NCI-H1436 (cell line): ENCODE measurements at places on chromosomes 2 and 18.

DNA sequence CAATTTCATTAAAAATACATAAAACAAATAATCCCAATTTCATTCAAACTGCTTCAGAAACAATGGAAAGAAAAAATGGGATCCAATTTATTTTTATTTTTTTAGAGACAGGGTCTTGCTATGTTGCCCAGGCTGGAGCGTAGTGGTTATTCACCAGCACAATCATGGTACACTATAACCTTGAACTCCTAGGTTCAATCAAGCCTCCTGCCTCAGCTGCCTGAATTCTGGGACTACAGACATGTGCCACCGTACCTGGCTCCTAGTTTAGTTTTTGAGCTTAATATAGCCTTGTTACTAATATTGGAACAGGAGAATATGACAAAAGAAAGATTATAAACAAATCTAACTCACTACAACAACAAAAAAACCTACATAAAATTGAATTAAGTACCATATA lies 34.2 kb downstream of the SAP130 start:
- no peak for DNase-seq

GRCh38 chr18:43303376-43303775 lies 26.1 kb upstream of the SYT4 start:
- DNase-seq, result no peak

DNA sequence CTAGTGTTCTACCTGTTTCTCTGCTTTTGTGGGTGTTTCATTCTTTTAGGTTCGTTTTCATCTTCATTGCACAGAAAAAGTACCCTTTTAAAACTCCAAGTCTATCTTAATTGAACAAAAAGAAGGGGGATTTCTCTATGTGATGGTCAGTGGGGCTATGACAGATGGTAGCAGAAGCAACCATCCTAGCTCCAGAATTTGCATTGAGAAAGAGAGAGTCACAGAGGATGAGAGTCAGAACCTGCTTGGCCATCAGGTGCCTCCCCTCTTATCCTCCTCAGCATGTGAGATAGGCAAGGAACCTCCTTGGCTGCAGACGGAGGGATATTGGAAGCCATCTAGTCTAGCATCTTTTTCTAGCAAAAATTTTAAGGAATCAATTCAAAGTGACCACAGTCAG lies 398.0 kb upstream of the DCC start:
- DNase-seq, result no peak

- no peak for DNase-seq
Measured at GRCh38 chr18:48629730-48630324, 91.0 kb downstream of the CTIF start.

DNA sequence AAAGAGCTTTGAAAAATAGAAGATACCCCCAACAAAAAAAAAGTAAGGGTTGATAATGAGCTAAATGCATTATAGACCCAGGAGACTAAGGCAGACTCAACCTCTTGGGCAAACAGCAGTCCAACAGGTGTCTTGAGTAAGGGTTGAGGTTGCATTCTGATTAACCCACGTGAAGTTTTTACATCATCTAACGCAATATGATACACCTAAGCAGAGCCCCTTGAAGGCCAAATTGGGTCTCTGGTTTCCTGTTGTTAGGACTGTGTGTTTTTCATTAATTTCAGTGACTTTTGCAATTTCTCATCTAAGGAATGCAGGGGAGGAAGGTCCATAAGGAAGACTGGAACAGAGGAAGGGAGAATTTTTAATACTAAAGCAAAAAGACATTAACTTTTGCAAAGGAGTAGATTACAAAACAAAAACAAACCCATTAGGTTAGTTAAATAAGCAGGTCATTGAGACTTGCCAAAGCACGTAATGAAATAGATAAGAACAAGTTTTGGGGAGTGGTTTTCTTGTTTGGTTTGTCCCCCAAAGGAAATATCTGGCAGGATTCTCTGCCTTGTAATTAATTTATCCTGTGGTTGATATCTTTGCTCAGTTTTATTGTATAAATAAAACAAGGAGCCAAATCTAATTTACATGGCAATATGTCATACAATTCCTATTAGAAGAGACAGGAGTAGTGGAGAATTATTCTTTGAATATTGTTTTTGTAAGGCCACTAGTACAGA lies 244.3 kb downstream of the ETAA1 start:
- DNase-seq, result peak; percentile 2

DNA sequence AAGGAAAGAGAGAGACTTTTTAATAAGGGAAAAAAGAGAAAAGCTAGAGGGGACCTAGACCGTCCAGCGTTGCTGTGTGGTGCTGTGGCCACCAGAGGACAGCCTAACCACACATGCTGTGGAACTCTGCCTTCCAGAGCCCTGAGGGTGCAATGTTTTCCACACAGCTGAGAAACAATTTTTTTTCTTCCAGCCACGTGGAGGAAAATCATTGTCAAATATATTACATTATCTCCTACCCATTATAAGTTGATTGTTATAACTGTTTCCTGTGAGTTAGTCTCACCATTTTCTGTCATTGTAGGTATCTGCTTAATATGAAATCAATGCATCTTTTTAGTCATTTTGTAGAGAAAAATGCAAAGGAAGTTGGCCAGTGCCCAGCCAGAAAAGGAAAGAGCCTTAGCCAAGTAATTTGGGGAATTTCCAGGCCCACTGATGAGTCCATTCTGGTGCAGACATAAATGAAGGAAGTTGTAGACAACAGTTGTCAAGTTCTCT lies 5.9 kb upstream of the MRPL19 start:
- peak; percentile 4 for DNase-seq

GRCh38 chr2:189060096-189060642 lies 86.0 kb downstream of the COL3A1 start:
- DNase-seq, result no peak

DNA sequence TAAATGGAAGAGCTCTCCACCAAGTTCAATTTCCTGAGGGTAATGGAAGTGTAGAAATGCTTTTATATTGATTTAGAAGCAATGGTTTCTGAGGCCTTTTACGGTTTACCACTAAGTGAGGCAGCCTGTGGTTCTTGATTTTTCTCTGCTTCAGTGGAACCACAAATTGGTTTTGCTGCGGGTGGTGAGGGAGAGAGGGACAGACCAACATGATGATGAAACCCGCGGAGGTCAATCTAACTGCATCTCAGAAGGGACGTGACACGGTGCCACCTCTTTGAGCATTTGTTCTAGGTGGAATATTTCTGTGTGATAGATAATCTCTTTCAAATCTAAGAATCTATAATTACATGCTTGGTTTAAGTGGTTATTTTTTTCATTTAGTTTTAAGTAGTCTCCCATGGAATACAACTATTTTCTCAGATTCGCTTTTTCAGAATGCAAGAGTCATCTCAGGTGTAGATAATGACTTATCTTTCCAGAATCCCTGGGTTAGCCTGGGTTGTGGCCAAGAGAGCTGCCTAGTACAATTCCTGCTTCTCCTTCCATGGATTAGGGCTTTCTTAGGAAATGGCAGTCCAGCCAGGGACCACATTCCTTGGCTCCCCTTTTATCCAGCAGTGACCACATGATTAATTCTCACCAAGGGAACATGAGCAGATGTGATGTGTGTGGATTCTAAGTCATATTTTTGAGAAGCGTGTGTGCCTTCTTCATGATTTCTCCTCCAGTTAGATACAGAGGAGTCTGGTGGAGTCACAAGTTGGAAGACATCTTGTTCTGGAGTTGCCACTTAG lies 52.5 kb downstream of the KCNE4 start:
- DNase-seq, result no peak

- DNase-seq, result no peak
Measured at GRCh38 chr2:164046040-164046439, 310.2 kb upstream of the FIGN start.

DNA sequence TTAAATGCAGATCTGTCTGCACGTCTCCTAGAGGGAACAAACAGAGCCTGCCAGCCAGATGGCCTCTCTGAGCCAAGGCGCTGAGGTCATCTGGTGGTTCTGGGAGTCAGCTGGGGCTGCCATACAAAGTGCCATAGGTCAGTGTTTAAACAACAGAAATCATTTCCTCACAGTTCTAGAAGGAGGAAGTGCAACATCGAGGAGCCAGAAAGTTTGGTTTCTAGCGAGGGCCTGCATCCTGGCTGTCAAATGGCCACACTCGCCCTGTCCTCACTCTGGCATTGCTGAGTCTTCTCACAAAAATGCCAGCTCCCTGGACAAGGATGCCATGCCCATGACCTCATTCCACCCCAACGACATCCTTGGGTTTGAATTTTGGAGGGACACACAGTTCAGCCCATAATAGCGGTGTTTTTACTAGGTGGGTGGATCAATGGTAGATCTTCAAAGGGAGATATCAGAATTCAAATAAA lies 59.6 kb downstream of the MYT1L start:
- no peak for DNase-seq

DNA sequence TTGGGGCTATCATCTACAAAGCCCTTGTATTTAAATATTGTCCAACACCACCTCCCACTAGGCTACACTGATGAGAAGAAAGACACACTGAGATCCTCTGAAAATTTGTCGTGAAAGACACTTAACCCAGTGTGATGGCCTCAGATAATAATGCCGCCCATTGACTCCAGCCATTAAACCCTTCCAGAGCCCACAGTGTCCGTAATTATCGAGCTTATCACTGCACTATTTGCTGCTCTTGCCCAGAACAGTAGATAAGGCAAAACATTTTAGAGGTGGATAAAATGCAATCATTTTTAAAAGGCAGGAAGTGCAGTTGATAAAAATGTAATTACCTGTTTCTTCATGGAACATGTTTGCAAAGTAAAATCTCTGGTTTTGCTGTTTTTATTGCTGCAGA lies 121.3 kb upstream of the DDX18 start:
- DNase-seq, result no peak

- DNase-seq, result no peak
Measured at GRCh38 chr18:59874166-59874565, 25.6 kb upstream of the PMAIP1 start.

- DNase-seq, result no peak
Measured at GRCh38 chr2:215397632-215398341, 38.1 kb downstream of the FN1 start.

- no peak for DNase-seq
Measured at GRCh38 chr2:106562268-106563186, 75.4 kb downstream of the CD8B2 start.

DNA sequence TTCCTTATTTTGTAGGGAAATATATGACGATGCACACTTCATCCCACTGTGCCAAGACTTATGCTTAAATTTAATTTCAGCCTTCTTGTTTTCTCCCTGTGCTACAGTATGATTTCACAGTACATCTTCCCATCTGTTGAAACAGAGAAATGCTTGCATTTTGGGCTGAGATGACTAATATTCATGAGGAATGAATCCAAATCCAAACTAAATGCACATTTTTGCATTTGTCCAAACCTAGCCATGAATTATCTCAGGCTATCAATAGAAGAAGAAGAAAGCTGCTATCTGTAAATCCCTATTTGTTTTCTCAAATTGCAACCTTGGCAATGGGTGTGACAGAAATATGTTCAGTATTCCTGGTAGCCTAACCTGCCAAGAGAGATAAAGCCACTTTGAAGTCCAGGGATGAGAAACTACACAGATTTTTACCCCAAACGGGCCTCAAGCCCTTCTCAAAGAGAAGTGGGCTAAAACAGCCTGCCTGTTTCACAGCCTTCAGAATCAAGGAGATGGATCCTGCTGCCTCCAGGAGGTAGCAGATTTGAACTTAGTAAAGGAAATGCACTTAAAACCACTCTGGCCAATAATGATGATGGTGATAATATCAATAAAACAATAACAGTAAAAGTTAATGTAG lies 306.9 kb upstream of the NT5C1B start:
- DNase-seq, result no peak

DNA sequence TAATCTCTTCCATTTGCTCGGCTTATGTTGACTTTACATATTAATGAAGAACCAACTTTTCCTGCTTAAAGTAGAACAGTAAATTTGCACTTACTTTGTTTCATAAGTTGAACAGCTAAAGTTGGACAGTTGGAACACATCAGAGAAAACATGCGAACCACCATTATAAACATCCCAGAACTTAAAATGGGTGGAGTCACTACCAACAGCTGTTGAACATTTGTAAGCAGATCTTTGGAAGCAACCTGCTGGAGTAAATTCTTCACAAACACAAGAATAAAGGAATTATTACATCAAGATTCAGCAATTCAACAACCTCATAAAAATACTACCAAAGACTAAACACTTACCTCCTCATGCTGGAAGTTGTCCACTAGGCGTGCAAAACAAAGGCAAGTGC lies 96.4 kb upstream of the DNER start:
- DNase-seq, result no peak

DNA sequence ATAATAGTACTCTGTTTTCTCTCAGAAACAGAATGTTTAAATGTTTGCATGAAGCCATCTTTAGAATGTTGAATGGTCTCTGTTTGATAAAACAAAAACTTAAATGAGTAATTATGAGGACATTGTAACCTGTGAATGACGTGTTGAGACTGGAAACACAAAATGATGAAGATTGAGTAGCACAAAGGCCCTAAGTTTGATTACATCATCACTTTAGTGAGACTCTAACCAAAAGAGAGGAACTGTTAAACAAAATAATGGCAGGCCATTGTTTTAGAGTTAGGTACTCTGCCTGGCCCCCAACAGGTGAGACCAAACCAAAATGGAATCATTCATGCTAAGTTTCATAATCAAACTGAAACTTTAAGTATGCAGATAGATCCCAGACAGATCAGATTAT lies 1561.7 kb upstream of the SLC39A10 start:
- no peak for DNase-seq
